ENCODE measurements at places on chromosomes 13 and 19. TPM values are rescaled to one million over a fixed set of nuclear protein-coding genes. Genes with fewer than 3 reads are reported as not detected.

Gene SIGLEC6
- total RNA-seq = not detected

DNA sequence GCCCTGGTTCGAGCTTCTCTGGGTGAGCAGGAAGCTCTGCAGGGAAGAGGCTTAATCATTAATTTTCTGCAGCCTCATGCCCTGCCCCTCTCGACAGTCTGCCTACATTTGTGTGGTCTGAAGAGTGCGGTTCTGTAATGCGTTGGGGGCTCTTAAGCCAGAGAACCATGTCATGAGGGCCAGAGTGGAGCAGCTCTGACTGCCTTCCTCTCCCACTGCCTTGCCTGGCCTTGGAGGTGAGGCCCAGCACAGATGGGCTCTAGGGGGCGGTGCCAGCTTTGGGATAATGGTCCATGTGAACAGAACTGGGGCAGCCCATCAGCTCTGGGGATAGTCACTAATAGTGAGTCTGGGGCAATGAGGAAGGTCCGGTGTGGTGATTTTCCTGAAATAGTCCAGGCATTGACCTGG lies 5.7 kb downstream of the FGF9 start:
- DNase-seq = no peak

DNA sequence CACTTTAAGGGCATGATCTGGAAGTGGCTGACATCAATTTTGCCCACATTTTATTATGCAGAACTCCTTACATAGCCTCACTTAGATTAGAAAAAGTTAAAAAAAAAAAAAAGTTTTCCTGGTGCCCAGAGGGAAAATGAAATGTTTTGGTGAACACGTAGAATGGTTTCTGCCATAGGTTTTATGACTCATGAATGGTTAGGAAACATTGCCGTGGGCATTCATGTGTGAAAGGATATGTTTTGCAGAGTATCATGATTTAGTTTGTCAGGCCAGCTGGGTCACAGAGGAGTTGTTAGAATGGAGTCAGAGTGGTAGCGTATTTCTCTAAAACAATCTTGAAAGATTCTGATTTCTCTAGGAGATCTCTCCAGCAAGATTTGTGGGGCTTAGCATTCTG lies 133.8 kb downstream of the MRPL57 start:
- peak; percentile 64 for DNase-seq

Gene METTL21C
- 0.17 TPM for total RNA-seq

GRCh38 chr13:51887468-51887867 lies 25.7 kb downstream of the CCDC70 start:
- DNase-seq = no peak

DNA sequence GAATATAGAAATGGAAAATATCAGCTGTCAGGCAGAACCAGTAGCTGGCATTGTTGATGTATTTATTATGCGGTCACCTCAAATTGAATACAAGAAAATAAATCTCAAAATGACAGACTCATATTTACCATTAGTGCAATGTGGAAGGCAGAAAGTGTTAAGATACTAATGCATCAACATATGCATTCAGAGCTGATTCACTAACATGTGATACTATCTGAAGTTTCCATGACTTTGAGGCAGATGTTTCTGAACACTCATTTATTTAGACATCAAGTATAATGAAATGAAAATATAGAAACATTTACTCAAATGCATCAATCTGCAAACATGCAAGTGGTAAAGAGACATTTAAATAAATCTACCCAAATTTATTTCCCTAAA lies 474.2 kb upstream of the SLC10A2 start:
- no peak for DNase-seq

DNA sequence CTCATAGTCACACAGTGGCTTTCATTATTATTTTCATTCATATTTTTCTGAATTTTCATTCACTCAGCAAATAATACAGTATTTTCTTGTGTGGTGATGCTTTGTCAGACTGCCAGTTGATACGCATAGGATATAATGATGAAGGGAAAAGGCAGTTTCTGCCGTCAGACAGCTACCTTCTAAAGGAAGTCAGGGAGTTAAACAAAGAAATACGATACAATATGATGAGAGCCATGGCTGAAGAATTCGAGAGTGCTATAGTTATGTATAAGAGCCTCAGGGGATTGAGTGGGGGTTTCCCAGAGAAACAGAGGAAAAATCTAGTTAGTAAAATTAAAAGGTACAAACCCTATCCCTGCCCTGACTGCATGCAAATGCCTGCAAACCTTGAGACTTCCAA lies 479.1 kb downstream of the OLFM4 start:
- DNase-seq = no peak

DNA sequence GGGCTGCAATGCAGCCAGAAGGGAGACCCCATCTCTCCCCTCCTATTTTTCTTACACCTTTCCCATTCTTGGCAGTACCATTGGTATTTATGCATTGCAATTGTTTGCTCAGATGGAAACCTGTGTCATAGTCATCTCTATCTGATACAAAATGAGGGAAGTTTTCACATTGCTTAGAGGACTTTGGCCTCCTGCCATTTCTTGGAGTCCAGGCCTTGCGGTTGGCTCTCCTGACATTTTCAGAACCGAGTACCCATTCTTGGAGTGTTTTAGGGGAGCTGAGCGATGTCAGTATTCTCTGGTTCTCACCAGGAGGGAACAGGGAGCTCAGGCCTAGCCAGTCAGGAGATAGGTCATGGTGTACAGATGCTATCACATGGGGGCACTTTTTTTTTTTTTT lies 1.5 kb downstream of the SIN3B start:
- peak; percentile 79 for DNase-seq

Gene KLK14
- total RNA-seq = not detected

Gene RPS28
- 216 TPM for total RNA-seq

GRCh38 chr13:97108530-97108900 lies 113.6 kb upstream of the MBNL2 start:
- DNase-seq = peak; percentile 63

Gene CALR3
- not detected for total RNA-seq

Gene CRB3
- 0.17 TPM for total RNA-seq

- no peak for DNase-seq
Observed at GRCh38 chr19:3135961-3136683, at the start of gene GNA15. TSS of gene GNA15 (plus strand) at chr19:3136033. CDS start at chr19:3136451, 418 bp downstream.

Gene LHB
- not detected for total RNA-seq

- no peak for DNase-seq
Observed at GRCh38 chr13:29583073-29583785, 12.3 kb downstream of the SLC7A1 start.

GRCh38 chr19:17332677-17333581 lies 1.7 kb downstream of the ANO8 start:
- DNase-seq = peak; percentile 42

DNA sequence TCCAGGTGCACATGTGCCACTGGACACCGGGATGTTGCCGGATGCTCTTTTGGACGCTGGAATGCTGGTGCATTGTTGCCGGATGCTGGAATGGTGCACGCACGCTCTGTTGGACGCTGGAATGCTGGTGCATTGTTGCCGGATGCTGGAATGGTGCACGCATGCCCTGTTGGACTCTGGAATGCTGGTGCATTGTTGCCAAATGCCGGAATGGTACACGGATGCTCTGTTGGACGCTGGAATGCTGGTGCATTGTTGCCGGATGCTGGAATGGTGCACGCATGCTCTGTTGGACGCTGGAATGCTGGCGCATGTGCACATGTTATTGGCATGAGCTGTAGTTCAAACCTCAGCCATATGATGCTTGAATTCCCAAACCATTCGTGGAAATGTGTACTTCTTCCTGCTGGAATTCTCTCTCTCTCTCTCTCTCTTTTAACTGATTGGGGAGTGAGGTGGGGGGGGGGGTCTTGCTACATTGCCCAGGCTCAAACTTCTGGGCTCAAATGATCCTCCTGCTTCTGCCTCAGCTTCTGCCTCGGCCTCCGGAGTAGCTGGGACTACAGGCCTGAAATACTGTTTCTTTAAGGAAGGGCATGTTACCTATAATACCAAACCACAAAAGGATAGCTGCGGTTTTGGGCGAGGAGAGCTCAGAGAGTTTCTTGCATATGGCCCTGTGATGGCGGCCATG lies 1.2 kb upstream of the MCF2L start:
- DNase-seq = no peak

Gene ZNF728
- total RNA-seq = 1.8 TPM

GRCh38 chr13:65468628-65469027 lies 1761.5 kb downstream of the PCDH9 start:
- DNase-seq = peak; percentile 76

- DNase-seq = no peak
Observed at GRCh38 chr19:54309811-54310210, 3.2 kb downstream of the LILRA5 start.

DNA sequence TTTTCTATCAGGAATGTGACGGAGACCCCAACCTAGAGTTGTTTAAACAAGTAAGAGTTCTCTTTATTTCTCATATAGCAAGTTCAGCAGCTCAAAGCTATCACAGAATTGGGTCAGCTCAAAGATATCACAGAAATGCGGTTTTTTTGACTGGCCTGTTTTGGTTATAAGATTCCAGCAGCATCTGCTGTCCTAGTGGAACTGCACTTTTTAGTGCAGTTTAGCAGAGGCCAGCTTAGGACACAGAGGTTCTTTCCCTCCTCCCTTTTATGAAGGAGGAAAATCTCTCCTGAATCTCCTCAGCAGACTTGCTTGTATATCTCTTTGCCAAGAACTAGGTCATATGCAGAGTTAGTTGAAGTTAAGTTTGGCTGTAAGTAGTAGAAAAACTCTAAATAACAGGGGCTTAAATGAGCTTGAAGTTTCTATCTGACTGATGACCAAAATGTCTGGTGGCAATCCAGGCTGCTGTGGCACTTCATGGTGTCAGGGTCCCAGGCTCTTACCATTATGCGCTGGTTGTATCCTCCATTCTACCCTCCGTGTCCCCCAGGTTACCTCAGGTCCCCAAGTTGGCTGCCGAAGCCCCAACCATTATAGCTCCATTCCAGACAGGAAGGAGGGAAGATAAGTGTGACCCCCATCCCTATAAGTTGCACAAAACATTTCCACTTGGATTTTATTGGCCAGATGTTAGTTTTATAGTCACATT lies 6.6 kb downstream of the PPP2R1A start:
- no peak for DNase-seq

Gene ZSCAN1
- under 0.01 TPM for total RNA-seq

DNA sequence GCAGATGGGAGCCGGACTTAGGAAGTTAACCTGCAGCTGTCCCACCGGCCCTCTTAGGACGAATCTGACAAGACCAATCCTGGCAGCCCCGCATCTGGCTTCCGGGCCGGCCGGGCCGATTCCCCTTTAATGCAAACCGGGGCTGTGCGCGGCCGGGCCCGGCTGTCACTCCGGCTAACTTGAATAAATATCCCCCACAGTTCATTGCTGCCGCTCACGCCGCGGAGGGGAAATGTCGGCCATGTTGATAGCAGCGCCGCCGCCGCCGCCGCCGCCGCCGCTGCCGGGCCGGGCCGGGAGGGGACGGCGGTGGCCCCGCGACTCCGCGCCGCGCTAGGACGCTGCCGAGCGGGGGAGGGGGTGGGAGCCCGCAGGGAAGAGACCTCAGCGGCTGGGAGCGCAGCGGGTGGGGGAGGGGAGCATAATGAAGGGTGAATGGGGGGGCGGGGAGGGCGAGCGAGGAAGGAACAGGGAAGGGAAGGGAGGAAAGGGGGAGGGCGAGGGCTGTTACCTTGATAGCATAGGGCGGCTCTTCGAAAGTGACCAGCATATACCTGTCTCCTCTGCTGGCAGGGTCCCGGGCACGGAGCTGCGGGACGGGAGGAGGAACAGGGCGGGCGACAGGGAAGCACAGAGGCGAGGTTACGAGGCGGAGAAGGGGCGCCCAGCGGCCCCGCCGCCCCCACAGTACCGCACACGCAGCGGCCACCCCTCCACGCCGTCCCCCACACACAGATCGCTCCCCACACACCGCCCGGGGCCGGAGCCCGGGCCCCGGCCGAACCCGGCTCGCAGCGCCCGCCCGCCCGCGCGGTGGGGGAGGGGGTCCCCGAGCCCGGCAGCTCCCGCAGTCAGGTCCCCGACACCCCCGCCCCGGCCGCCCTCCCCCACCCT lies 1.1 kb downstream of the INTS6 start:
- peak; percentile 67 for DNase-seq

- no peak for DNase-seq
Observed at GRCh38 chr19:45160870-45161737, at the start of gene NKPD1. TSS of gene NKPD1 (minus strand) at chr19:45160982. CDS start at chr19:45160150, 832 bp downstream.

Gene STRN4
- total RNA-seq = 56.0 TPM
